CD8-positive, alpha-beta T cell (primary cell): ENCODE measurements at places on chromosomes 11 and 22.
A peak's percentile ranks its signal among the peaks of the same experiment; 100 is the strongest.

DNA sequence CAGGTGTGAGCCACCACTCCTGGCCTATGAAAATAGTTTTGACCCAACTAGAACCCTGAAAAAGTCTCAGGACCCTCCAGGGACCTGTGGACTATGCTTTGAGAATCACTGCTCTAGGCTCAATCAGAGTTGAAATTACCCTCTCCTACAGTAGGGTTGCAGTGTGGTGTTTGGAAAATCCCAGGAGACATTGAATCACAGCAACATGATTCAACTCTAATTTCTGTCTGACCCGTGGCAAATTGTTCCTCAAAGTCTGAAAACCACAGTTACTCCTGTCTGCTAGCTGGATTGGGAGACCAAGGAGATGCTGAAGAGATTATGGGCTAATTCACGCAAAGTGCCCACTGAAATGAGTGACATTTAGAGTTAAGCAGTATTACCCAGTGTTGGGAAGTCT lies 5.4 kb upstream of the MTMR3 start:
- DNase-seq, result no peak

- DNase-seq, result no peak
These were observed 1286.5 kb upstream of the TENM4 start for GRCh38 chr11:80727315-80727714.

DNA sequence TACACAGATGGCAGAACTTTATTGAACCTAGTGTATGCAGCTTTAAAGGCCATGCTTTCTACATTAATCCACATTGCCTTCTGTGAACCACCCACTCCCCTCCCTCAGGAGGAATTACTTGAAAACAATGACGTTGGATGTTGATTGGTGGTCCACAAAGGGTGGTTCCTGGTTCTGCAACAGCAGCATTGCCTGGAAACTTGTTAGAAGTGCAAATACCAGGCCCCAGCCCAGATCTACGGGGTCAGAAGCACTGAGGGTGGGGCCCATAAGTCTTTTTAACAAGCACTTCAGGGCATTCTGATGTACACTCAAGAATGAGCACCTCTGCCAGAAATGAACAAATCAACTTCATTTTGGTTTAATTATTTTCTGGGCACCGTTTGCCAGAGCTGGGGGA lies 91.0 kb downstream of the ISX start:
- DNase-seq, result no peak

DNA sequence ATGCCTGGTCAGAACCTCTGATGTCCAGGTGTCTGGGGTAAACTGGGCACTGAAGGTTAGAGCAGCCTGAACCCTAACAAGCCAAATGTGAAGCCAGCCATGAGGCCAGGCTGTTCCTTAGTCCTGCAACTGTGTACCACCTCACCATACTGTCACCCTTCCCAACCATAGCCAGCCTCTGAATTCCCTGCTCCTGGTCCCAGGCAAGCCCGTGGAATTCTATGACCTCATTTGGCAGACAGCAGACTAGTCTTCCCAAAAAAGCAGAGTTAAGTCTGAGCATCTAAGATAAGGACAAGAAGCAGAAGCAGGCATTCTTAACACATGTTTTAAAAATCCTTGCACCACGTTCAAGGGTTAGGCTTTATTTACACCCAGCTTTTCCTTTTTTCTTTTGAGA lies 134.8 kb downstream of the C11orf58 start:
- DNase-seq, result no peak

DNA sequence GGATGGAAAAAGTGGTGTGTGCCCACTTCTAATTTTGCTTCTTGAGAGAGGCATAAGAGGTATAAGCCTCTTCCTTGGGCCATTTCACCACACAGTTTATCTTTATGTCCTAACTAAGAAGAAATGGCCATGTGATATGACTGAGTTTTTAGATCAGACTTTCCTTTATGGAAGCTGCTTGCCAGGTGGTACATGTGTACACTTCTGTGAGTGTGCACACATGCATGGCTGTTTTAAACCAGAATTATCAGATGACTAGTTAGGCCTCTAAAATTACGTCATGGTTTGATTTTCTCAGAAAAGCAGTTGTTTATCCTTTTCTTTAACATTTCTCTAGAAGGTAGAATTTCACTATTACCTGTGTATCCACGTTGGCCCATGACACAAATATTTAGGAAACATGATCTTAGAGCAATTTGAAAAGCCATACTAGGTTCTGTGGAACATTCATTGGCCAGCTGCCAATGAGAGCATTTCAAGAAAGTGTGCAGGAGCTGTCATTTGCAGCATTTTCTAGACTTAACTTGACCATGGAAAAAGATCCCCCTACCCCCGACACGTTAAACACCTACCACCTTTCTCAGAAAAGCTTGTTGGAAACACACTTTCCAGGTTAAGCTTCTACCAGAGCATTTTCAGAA lies 109.2 kb upstream of the GAL start:
- no peak for DNase-seq

GRCh38 chr11:130282111-130282510 lies 32.6 kb downstream of the ZBTB44 start:
- DNase-seq, result no peak

DNA sequence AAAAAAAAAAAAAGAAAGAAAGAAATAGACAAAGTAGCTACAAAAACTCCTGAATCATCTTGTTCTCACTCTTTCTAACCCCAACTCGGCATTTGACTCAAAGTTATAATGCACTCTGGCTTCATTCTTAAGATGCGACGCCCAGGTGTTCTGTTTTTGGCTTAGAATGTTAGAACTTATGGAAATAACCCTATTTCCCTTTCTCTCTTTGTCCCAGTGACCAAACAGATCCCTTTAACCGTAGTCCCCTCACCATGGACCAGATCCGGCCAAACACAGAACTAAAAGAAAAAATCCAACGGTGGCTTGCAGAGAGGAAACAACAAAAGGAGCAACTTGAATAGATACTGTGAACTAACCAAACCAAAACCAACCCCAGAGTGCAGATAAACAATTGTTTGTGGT lies 5.3 kb upstream of the ATP5MG start:
- peak; percentile 37 for DNase-seq

- no peak for DNase-seq
These were observed 801.7 kb downstream of the TBC1D22A start for GRCh38 chr22:47564158-47564450.

DNA sequence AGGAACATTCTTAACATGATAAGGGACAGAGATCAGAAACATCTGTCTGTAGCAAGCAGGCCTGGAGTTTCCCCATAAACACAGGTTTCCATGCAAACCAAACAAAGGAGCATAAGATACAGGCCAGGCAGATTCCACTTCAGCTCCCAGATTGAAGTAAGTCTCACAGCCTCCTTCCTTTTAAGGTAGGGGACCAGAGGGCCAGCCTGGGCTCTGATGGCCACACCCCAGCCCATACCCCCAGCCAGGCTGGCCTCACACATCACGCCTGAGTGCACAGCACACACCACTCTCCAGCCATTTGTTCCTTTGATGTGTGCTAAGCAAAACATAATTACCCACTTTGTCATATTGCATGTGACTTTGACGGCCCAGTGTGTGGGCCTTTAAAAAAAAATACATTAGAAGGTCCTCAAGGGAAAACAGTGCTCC lies 518.7 kb downstream of the NTM start:
- no peak for DNase-seq

DNA sequence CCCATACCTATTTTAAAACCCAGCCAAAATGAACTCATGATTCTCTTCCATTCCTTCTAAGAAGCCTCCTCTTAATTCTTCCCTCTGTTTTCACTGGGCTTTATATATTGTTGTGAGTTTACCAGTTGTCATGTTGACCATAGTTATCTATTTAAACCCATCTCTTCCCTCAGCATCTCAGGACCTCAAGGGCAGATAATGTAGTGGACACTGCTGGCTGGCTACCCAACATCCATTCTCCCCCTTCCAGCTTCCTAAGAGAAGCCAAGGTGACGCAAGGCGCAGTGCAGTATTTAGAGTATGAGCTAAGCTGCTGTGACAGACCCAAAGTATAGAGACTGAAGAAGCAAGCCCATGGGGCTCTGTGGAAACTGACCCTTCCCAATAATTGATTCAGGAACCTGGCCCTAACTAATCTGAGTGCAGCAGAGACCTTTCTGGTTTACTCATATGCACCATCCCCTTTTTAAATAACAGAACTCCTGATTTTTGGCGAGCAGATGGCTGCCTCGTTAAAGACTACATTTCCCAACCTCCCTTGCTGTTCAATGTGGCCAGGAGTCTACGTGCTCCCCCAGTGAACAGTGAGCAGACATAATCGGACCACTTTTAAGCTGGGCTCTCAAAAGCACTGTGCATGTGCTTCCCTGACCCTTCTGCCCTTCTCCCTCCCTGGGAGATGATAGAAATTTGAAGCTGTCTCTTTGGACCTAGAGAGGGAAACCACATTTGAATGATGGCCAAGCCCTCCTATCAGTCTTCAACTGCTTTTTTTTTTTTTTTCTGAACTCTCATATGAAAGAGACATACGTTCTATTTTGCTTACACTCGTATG lies 28.1 kb upstream of the CREB3L1 start:
- no peak for DNase-seq

GRCh38 chr22:44312766-44313165 lies at the start of gene SHISAL1:
SHISAL1 (minus strand) TSS chr22:44312951; CDS start chr22:44300945, 12,006 bp downstream.
- DNase-seq, result no peak

- peak; percentile 58 for DNase-seq
These were observed 13.9 kb downstream of the KCNE3 start for GRCh38 chr11:74453373-74453975.

DNA sequence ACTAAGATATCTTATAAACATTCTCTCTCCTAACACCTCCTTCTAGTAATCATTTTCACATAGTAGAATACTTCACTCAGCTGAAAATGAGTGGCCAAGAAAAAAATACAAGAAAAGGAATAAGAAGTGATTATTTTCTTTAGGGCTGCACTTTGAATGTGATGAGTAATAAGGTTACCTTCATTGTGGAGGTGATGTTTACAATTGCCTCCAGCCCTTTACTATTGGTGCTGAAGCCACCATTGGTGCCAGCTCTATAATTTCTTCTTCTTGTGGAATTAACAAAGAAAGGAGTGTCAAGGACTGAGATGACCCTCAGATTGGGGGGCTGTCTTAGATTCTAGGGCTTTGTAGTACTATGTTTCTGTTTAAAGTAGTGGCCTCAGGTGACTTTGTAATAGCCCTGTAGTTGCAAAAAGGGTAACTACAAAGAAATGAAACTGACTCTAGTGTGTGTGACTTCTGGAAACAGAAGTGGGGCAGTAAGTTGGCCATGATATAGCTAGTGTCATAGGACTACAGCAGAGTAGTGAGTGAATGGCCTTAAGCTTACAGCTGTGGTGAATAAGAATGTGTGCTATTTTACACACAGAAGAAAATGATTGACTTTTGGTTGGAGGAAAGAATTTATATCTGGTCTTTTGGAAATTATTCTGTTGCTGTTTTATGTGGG lies 287.2 kb downstream of the TMEM135 start:
- no peak for DNase-seq

DNA sequence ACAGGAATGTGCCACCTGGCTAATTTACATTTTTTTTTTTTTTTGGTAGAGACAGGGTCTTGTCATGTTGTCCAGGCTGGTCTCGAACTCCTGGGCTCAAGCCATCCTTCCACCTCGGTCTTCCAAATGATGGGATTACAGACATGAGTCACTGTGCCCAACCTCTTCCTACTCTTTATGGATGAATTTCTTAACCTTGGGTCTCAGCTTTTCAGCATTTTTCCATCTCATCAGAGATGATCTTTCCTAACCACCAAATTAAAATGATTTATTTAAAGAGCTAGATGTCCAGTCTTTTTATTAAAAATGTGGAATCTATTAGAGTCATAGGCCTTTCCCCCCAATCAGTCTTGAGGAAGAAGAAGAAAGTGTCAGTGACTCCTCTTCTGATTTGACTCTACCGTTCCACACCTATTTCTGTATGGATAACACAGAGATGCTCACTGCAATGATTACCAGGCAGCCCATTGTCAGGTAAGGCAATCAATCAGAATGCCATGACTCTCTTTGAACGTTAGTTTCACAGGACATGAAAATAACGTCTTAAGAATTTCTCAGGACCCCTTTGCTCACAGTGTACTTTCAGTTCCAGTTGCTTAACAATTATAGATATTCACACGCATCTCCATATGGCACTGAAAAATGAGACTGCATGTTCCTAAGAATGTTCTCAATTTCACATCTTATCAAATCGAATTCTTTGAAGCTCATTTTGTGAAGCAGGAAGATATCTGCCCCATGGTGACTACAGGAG lies 51.0 kb downstream of the MIAT start:
- no peak for DNase-seq

DNA sequence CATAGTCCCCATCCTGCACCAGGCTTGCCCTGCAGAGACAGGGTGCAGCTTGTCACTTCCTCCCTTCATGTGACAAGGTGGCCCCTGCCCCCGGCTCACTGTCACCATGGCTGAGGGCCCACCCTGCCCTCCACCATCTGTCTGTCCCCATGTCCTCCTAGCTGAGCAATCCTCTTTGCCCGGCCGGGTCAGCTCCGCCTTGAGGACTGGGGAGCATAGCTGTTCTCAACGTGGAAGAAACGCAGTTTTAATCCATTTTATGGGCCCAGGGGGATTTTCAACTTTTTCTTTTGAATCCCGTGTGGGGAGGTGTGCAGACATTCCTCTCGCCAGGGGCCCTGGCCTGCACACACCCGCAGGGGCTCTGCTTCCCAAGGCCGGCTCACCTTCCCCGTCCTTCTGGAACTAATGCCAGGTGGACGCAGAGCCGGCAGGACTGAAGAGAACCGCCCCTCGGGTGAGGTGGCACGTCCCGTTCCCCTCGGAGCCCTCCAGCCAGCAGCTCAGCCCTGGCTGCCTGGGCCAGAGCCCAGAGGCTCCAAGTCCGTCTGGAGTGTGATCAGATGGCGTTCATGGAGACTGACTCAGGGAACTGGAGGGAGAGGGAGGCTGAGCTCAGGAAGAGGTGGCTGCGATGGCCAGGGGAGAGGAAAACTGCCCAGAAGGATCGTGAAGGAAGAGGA lies 1108.7 kb downstream of the BRD1 start:
- no peak for DNase-seq

DNA sequence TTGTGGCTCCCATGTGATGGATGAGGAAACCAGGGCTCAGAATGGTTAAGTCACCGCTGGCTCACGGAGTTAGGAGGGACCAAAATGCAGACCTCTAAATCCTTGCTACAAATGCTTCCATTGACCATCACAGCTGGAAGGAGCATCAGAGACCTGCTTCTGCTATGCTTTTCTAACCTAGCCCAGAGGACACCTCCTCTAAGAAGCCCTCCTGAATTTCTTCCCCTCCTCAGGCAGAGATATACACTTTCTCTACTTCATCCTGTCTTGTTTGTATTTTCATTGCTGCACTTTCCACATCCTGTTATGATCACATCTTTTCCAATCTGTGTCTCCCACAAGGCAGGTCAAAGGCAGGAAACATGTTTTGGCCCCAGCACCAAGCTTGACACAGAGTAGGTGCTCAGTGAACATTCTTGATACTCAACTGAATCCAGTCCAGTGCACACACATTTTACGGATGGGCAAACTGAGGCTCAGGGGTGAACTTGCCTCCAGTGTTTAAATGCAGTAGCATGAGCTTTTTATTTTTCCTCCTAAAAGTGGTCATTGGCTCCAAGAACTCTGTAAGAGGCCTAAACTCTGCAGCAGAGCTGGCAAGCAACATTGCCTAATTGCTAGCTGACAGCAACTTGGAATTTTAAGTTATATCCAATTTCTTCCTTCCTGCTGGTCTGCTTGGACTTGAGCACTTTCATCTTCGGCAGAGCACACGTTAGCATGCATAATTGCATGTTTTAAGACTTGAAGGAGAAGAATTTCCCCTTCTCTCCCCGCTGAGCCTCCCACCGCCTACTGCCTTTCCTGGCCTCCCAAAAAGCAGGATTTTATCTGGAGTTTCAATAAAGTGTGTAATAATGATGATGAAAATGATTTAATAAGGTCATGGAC lies 12.7 kb downstream of the SCUBE1 start:
- DNase-seq, result no peak

GRCh38 chr11:122910775-122911174 lies 28.2 kb downstream of the JHY start:
- no peak for DNase-seq

- DNase-seq, result no peak
These were observed 28.7 kb downstream of the NPAT start for GRCh38 chr11:108193725-108194124.
